Cerebellum (tissue), 4 donors: ENCODE measurements at places on chromosomes 6 and 20.

GRCh38 chr20:44509762-44510161 is 12.1 kb downstream of the SERINC3 start:
- DNase-seq, result no peak

GRCh38 chr20:31818376-31818908 is 714 bp upstream of the MYLK2 start:
- no peak for DNase-seq

DNA sequence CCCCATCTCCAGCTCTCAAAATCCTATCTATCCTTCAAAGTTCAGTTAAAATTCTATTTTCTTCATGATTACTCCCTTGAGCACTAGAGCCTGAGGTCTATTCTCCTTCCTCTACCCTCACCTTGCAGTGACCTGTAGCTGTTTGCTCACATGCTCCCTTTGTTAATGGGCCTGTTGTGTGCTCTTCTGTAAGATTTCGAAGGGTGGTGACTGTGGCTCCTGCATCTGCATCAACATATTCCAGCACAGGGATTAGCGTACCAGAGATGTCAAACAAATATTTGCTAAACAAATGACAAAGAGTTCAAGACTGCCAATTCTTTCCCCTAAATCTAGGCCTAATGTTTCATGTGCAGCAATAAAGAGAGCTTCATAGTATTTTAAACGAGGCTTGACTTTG is 69.5 kb downstream of the ELOVL5 start:
- DNase-seq, result no peak

GRCh38 chr6:154394571-154394970 is 38.0 kb upstream of the IPCEF1 start:
- DNase-seq, result no peak

GRCh38 chr6:160101277-160102205 is 20.1 kb upstream of the SLC22A1 start:
- DNase-seq, result no peak

GRCh38 chr6:130437961-130438360 is 72.1 kb downstream of the TMEM200A start:
- DNase-seq, result no peak
